ENCODE measurements at places on chromosomes 7 and 10.

DNA sequence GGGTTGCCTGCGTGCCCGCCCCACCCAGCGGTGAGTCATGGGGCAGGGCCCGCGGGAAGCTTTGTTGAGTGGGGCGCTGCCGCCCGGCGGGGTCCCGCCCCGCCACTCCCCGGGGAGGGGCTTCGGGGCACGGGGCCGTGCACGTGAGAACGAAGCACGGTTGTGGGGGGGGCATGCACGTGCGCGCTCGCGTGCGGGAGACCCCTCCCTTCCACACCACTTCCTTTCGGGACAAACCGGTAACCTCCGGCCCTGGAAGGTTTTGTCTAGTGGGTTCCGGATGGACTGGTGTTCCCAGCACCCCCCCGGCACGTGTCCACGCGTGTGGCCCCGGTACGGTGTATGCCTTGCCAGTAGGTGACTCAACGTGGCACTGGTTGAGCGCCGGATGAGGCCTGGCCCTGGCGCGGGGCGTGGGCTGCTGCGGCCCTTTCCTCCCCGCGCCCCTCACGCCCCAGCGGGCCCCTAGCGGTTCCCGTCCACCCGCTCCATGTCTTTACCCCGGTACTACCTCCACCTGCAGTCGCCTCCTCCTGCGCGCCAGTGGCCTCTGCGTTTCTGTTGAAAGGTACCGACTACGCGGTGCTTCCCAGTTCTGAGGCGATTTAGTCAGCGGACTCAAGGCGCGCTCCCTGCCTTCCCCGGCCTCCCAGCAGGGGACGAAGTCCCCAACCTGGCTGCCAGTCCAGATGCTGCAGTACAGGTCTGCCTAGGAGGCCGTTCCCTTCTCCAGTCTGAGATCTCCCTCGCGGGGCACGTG is 3.1 kb downstream of the ADIRF start:
- peak; percentile 83 for DNase-seq

GRCh38 chr10:28468707-28469483 is 64.0 kb upstream of the WAC start:
- DNase-seq = no peak

GRCh38 chr7:5758753-5759335 is 22.6 kb downstream of the RNF216 start:
- no peak for DNase-seq

DNA sequence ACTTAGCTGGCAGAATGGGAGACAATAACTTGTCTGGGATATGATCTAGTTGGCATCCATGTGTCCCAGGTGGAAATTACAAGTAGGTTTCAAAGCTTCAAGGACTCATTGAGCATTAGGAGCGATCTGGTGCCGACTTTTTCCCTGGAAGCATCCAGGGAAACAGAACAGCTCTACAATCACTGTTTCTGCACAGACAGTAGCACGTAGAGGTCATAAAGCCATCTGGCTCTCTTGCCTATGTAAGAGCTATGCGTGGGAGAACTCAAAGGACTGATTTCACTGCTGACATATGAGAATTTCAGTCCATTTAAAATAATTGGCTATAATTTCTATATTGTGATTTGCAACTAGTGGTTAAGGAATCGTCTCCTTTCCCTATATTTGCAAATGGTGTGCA is 791.7 kb downstream of the REEP3 start:
- no peak for DNase-seq

DNA sequence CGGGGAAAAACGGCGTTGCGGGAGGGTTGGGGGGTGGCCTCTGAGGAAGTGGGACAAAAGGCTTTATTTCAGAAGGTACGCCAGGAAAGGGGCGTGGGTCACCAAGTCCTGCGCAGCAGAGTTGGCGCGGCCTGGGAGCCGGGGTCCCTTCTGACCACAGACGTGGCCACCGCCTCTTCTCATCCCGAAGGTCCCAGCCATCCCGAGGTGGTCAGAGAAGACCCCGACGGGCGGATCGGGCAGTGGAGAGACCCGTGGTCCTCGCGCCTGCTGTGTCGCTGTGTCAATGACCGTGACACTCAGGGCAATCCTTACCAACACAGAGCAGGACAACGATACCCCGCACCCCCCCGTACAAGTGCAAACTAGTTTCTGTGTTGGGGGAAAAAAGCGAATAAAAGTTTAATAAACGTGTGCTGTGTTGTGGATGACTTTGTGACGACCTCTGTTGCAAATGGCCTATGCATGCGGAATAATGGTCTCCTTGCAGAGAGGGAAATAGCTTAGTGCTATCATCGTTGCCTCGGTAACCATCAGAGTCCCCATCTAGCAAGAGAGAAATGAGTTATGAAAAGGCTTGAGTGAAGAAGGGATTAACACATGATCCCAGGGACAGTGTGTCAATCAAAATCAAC is 19.4 kb upstream of the GATA3 start:
- no peak for DNase-seq

GRCh38 chr7:142795339-142795863 is 24.6 kb downstream of the PRSS2 start:
- peak; percentile 60 for DNase-seq

- peak; percentile 9 for DNase-seq
Measured at GRCh38 chr7:111499027-111499426, 63.3 kb downstream of the IMMP2L start.

DNA sequence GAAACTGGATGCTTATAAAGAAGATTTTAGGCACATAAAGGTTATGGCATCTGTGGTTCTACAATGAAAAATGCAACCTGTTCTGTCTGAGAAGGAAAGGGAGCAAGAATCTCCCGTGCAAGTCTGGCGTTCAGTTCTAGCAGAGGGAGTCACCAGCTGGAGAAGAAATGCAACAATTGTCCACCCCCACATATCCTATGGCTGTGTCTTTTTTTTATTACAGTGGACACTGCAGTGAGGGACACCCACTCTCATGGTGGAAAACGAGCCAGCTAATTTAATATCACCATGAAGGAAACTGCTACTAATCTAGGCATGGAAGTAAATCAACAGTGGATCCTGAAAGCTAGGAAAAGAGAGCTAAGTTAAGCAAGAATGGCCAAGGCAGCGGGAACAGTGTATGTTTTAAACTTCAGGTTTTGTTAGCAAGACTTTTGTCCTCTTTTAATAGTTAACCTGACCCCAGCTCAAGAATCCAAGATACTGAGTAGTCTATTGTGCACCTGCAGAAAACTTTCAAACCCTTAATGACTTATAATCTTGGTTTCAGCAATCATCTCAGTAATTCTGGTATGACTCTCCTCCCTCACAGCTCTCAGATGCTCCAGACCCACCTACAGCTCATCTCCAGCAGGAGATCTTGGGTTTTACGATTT is 149.3 kb downstream of the FGFR2 start:
- DNase-seq = no peak

DNA sequence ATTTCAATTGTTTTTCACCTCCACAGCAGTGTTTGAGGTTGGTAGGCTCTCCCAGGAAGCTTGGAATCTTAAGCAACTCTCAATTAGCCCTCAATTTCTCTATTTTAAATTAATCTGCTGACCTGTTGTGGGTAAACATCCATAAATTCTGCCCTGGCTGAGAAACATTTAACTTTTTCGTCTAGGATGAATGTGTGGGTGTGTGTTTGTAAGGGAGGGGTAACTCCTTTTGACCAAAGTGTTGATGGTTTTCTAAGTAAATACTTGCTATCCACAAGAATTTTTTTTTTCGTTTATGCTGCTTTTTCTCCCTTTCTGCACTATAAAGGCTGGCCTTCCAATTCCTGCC is 973 bp downstream of the PPP3CB start:
- no peak for DNase-seq

DNA sequence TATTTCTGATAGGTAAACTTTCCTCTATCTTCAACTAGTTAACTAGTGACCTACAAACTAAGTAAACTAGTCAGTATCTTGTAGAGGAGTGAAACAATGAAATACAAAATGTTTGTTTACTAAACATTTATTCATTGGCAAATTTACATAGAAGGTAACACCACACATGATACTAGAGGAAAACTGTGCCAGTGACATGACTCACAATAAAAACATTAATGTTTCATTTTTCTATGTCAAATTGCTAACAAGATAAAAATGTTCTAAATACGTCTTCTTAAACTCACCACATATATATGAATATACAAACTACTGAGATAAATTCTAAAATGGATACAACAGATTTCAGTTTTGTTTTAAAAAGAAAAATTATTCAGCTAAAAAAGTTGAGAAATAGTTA is 471.3 kb downstream of the PARD3 start:
- DNase-seq = no peak

DNA sequence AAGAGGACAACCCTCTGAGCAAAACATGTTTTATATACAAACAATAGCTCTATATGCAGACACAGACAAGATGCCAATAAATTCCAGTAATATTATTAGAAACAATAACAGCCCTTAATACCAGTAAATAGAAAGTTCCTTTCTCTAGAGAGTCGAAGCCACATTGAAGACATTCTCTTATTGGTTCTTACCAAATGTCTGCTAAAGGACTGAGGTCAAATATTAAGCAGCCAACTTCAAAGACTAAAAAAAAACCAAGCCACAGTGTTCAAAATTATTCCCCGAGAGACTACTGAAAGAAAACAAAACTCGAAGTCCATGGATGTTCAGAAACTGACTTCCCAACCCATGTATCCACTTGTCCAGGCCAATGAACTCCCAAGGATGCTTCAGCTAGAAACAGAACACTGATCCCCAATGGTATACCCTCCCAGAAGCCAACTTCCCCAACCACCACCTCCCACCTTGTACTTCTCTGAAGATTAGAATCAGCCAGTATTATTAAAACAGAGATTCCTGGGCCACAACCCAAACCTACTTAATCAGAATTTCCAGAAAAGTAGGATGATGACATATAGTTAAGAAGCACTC is 51.9 kb downstream of the FAM13C start:
- DNase-seq = no peak

DNA sequence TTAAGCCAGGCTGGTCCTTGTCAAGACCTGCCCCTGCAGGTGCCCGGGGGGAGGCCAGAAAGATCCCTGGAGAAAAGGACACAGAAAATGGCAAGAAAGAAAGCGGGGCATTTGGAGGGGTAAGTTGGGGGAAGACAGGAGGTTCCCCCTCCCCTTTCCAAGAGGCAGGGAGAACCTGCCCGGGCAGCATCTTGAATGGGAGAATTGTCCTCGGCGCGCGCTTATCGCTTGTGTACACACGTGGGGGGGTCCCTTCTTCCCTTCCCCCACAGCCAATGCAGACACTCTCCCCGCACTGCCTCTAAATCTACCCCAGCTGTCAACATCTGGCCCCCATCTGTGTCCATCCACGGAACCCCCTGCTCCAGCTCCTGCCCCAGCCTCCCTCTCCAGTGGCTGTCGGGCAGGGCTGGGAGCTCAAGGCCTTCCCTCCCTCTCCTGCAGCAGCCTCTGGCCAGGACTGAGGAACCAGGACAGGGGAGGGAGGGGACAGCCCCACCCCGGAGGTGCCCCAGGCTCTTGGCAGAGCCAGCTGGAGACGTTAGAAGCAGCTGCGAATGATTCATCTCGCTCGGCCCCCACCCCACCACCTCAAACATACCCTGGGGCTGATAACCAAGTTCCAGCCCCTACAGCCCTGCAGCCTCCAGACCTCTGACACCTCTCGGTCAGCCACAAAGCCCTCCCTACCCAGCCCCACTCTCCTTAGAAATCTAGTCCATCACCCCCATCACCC is 25.3 kb downstream of the EPHB4 start:
- no peak for DNase-seq

DNA sequence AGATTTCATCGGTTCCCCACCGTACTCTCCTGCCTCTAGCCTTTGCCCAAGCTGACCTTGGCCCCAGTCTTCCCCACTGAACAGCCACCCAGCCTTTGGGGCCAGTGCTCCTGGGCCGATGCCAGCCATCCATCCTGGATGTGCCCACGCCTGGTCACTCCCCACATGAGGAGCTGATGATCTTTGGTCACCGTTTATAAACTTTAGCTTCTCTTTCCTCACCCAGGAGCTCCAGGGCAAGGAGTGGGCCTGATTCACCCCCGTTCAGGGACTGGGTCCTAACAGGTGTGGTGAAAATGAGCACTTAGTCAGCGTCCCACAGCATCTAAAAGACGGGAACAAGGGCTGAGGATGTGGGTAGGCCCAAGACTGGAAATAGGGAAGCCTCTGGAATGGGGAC is 22.9 kb downstream of the GTF2IRD1 start:
- no peak for DNase-seq

- no peak for DNase-seq
Measured at GRCh38 chr7:126605056-126605455, 647.7 kb downstream of the GRM8 start.

DNA sequence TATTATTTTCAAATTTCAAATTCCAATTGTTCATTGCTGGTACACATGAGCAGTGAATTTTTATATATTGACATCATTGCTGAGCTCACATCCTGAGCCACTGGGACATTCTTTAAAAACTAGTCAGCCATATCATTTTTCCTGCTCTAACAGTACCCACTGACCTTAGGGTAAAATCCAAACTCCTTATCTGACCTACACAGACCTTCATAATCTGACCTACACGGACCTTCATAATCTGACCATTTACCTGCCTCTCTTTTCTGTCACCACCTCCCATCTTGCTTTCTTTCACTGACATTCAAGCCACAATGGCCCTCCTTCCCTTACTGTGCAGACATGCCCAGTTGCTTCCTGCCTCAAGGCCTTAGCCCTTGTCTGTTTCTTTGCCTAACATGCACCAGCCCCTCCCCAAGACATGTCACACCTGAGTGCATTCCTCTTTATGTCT is 16.1 kb upstream of the CUZD1 start:
- no peak for DNase-seq

GRCh38 chr7:45703373-45703821 is 129.2 kb downstream of the ADCY1 start:
- no peak for DNase-seq

- no peak for DNase-seq
Measured at GRCh38 chr10:132626761-132627665, 89.4 kb downstream of the INPP5A start.

DNA sequence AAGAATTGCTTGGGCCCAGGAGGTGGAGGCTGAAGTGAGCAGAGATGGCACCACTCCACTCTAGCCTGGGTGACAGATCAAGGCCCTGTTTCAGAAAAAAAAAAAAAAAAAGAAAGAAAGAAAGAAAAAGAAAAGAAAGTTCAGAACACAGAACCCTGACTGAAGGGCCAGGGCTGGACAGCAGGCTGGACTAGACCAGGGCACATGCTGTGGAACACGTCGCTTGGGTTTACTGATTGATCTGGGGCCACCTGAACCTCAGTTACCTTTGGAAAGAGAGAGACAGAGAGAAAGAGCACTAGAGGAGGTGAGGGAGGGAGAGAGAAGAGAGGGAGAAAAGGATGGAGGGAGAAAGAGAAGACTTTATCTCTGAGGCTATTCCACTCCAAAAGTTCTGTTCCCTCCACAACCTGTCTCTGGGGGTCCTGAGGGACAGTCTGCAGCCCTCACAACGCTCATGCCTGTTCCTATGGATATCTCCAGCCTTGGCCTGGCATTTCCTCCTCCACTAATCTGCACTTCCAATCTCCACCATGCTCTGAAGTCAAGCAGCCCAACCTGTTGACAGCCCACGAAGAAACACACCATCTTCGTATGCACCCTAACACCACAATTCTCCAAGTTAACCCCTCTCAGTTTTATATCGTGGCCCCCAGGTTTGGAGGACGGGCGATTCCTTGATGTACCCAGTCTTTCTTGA is 81.8 kb downstream of the COBL start:
- no peak for DNase-seq

DNA sequence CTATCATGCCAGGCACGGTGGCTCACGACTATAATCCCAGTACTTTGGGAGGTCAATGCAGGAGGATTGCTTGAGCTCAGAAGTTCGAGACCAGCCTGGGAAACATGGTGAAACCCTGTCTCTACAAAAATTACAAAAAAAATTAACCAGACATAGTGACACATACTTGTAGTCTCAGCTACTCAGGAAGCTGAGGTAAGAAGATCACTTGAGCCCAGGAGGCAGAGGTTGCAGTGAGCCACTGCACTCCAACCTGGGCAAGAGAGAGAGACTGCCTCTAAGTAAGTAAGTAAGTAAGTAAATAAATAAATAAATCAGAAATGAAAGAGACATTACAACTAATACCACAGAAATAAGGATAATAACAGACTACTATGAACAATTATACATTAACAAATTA is 36.2 kb downstream of the PDLIM1 start:
- no peak for DNase-seq

Data from stimulated activated naive CD8-positive, alpha-beta T cell treated with anti-CD3 and anti-CD28 coated beads, Interleukin-15, Interleukin-2, amounts not matched to agents 100 U/mL and 50 U/mL, for 24 hours (primary cell).